ENCODE measurements at places on chromosomes 1 and 21.

- DNase-seq: no peak
Observed at GRCh38 chr21:46142582-46143473, 12.6 kb downstream of the FTCD start.

DNA sequence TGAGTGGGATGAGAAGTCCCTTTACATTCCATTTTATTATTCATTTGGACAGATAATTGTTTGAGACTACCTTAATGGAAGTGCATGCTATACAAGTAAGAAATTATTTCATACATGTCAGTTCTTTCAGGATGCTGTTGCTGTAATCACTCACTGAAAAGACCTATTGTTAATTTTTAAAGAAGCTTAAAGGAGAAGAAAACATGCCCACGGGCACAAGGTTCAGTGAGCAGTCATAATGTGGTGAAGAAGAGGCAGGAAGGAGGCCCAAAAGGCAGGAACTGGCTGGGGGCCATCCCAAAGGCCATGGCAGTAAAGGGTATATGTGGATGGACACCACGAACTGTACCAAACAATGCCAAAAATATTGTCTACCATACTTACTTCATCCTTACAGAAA, 206.0 kb downstream of the LYPLAL1 start:
- DNase-seq: no peak

DNA sequence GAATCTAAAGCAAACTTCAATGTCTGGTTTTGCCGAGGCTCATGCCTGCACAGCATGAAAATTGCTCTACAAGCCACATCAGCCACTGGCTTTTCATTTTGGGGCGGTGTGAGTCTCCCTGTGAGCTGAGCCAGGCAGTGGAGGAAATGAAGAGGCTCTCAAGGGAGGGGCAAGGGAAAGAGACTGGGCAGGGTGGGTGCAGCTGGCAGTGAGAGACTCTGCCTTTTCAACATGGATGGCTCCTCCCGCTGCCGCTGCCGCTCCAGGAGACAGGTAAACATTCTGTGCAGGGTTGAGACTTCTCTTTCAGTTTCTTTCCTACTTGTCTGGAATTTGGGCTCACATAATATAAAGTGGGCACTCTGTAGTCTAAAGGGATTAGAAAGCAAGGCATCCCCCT, 11.3 kb upstream of the CTSE start:
- DNase-seq: no peak

DNA sequence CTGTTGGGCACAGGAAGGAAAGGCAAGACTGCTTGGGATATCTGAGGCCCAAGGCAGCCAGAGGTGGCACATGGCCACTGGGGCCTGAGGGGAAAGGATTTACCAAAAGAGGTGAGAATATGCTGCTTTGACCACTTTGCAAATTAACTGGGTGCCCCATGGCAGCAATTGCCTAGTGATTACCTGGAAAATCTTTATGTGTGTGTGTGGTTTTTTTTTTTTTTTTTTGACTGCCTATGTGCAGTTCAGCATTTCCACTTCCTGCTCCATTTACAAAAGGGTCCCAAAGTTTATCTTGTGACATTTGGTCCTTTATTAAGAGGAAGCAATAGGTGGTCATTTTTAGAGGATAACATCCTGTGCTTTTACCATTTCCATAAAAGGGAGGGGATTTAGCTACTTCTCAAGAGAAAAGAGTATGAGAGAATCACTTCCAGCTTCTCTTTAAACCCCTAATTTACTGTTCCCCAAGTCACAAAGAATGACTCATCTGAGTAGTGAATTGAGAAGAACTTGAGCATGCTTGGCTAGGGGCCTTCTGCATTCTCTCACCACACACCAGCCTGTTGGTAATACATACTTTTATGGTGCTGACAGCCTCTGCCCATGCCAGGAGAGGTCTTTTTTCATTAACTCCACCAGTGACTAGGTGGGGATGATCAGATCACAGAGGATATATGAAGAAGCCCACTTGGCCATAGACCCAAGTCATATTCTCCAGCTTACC, 52.1 kb downstream of the SYDE2 start:
- no peak for DNase-seq

- DNase-seq: no peak
Observed at GRCh38 chr21:17612023-17612564, 607 bp downstream of the BTG3 start.

DNA sequence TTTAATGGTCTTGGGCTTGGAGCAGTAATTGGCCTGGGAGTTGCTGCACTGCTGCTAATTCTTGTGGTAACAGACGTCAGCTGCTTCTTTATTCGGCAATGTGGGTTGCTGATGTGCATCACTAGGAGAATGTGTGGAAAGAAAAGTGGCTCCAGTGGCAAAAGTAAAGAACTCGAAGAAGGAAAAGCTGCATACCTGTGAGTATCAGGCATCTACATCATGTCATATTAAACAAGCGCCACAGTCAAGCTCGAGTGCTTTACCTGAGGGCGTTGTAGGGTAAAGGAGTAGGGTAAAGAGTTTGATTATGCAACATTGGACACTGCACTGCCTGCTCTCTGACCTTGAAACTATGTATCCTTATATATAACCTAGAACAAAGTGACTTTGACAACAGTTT, 510.6 kb downstream of the NCAM2 start:
- DNase-seq: no peak

DNA sequence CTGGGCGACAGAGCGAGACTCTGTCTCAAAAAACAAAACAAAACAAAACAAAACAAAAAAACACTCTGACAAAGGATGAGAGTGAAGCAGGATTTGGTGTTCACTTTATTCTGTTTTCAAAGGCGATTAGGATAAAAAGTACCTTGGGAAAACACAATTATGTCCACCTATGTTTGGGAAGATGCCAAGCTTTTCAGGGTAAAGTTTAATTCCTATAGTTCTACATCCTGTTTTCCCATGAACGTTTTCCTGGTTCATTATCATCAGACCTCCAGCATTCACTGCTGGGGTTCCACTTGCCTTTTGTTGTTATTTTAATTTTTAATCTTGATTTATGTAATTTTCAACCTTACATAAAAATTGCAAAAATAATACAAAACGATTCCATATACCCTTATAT, 4.9 kb upstream of the NID1 start:
- no peak for DNase-seq

GRCh38 chr21:36297406-36297937, 22.5 kb upstream of the MORC3 start:
- DNase-seq: no peak

- no peak for DNase-seq
Observed at GRCh38 chr1:22053017-22053860, 730 bp downstream of the CDC42 start.

DNA sequence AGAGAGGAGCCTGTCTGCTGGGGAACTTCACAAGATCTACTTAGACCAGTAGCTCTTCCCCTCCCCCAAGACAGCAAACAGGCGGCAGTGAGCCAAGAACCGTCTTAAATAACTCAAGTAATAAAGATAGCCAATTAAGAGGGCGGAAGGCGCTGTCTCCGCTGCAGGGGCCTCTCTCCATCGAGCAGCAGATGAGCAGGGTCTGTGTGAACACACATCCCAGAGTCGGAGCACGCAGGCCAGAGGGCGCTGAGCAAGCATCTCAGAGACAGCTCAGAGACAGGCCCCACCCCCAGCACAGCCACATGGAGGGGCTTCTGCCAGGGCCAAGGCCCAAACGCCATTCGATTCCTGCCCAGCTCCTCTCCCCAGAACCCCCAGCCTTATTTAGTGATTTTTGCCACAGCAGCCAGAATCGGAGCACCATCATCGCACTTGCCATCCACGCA, 11.1 kb downstream of the IFFO2 start:
- DNase-seq: peak; percentile 72

DNA sequence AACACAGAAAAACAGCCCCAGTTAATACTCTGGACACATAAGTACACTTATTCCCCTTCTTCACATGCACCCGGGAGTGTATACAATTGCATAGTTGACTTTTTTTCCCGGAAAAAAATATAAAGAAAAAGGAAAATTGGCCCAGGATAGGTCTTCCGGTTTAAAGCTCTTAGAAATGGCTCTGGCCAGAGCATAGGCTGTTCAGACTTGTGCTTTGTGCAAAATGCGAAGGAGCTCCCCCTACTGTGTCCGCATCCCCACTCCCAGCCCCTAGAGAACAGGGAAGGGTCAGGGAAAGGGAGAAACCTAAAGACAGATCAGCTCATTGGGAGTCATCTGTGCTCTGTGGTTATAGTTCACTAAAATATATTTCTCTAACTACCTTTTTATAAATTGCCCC, 5.5 kb upstream of the MTMR11 start:
- peak; percentile 40 for DNase-seq

DNA sequence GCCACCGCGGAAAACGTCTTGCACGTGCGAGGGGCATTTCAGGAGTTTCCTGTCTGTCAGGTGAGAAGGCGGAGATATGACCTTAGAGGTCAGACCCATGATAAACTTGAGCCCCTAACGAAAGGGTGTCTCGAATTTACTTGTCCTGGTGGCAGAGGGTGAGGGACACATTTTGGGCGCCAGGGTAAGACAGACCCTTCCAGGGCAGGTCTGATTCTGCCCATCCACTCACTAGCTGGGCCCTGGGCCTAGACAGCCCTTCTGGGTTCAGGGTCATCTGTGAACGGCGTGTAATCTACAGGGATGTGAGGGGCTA, 395 bp upstream of the CSRP1 start:
- no peak for DNase-seq

DNA sequence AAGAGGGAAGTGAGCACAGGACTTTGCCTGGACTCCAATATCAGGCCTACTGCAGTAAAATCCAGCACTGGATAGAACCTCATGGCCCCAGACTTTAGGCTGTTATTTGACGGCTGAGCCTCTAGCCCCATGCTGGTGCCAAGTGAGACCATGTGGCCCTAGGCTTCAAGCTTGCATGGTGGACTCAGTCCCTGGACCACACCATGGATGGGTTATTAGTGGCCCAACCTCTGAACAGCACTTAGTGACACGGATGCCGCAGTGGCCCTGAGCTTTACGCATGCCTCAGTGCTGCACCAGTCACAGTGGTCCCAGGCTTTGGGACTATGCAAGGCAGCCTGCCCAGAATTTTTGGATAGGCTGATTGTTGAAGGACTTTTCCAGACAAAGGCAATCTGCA, 13.0 kb downstream of the IFI44L start:
- DNase-seq: no peak
